Natural killer cell (primary cell): ENCODE measurements at places on chromosomes 1 and 21. TPM values are rescaled to one million over a fixed set of nuclear protein-coding genes. Genes with fewer than 3 reads are reported as not detected.

DNA sequence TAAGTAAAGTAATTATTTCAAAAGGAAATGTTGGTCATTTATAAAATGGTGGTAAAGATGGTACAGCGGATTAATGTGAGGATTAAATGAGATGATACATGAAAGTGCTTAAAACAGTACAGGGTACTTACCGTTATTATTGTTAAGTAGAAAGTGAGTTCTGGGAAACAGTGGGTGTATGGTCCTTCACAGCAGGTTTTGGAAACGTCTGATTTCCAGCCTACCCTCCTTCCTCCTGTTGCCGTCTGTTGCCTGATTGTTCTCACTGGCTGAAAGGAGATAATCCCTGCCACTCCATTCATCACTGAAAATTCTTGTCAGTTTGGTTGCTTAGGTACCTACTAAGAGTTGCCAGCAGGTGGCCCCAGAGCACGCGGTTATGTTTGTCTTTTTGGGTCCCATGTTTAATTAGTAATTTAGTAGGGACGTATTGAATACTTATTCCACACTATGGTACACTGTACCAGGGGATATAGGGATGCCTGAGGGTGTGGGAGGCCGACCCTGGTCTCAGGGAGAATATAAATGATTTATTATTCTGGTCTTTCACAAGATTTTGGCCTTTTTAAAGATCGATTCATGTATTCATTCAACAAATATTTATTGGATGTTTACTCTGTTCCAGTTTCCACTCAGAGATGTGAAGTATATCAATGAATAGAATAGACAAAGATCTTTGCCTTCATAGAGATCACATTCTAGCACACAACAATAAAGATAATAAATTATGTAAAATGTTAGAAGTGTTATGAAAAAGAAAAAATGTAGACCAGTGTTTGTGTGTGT is 30.8 kb upstream of the RPTN start:
- peak; percentile 45 for DNase-seq

DNA sequence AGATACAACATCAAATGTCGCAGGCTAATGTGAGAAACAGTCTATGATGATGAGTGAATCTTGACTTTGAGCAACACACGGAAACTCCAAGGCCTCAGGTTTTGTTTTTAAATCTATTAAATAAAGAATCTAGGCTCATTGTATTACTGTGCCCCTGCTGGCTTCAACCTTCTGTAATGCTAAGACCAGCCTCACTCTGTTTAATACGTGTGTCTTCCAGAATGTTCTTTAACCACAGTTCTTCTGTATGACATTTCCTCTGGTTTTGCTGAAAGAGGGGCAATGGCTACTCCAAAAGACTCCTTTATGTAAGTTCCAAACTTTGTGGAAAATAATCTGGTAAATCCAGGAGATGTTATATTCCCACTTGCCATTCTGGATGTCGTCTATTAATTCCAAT is 101.1 kb upstream of the TIAM1 start:
- DNase-seq, result no peak

The C1QC gene
- not detected for total RNA-seq

- DNase-seq, result no peak
Observed at GRCh38 chr1:107875689-107876088, 89.3 kb downstream of the VAV3 start.

The RAB3GAP2 gene
- 51.5 TPM for total RNA-seq

The ATAD3C gene
- total RNA-seq, result 2.2 TPM

- DNase-seq, result peak; percentile 88
Observed at GRCh38 chr1:41919764-41920397, 1.2 kb upstream of the HIVEP3 start.

GRCh38 chr1:166122873-166123466 is 43.8 kb downstream of the FAM78B start:
- DNase-seq, result no peak

- DNase-seq, result no peak
Observed at GRCh38 chr1:61446531-61446991, 278.4 kb downstream of the TM2D1 start.

DNA sequence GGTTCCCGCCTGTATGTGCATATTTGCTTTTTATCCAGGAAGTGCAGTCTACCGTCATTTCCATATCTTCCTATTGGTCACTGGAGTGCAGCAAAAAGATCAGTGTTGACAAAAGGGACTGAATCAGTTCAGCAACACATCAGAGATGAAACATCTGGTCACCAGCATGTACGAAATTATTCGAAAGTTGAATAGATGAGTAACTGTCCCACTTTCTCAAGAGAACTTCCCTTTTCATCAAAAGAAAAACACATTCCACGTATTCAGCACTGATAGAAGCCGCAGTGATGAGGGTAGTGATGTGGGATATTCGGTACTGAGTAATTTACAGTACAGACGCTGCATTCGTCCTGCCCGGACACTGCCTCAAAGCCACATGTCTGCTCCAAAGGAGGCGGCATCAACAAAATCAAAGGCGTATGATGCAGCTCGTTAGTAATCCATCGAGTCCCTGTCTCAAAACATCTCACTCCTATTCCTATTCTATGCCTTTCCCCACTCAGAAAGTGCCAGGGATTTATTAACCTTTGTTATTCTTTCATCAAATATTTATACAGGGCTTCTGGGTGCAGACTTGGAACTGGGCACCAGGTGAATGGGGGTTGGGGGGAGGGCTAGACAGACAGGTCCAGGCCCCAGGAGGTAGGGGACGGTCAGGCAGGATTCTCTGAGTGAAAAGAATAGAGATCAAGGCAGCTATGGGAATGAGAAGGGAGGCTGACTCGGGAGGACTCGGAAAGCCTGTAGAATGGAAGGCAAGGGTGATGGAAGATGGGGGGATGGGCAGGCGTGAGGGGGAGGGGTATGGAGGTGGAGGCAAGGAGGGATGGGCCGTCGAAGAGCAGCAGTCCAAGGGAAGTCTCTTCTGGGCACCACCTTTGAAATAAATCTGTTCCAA is 79.5 kb upstream of the SLC45A1 start:
- DNase-seq, result no peak

The C1orf115 gene
- total RNA-seq, result 0.75 TPM

GRCh38 chr1:170274131-170274501 is 128.4 kb downstream of the NTMT2 start:
- no peak for DNase-seq

DNA sequence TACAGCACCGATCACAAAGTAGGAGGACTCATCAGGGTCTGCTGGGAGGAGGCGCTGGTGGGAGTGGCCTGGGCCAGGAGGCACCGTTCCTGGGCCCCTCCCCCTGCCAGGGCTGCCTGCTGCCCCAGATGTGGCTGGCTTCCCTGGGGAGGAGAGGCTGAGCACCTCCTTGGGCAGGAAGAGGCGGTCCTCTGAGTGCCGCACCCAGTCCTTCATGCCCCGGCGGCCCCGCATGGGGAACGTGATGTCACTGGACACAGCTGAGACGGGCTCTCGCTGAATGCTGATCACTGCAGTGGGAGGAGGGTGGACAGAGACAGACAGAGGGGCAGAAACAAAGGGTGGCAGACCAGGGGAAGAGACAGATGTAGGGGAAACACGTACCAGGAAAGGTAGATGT is 24.8 kb downstream of the ADGRB2 start:
- no peak for DNase-seq

The RAVER2 gene
- total RNA-seq, result 1.4 TPM

The TBCE gene
- 25.2 TPM for total RNA-seq

DNA sequence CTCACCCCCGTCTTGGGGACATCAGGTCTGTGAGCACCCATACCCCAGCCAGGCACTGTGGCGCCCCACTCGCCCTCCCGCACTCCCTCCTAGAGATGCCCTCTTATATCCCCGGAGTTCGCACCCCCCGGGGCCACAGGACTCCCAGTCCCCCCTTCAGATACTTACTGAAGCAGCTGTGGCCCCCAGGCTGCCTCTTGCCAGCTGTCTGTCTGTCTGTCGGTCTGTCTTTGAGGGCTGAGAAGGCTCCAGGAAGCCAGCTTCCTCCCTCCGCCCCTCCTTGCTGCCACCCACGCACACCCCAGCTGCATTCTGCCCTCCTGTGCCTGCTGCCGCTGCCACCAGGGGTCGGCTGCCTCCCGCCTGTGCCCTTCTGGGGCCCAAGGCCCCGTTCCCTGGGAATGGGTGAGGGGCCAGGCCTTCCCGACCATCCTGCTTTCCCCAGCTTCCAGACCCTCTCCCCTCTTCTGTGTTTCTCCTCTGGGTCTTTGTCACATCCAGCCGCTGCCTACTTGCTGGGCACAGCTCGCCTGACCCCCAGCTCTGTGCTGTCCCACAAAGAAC is at the start of gene PTPN7:
PTPN7 (minus strand) TSS at position 226 of the 564 bp plus-strand sequence. CDS start 1,200 bp downstream, outside the sequence.
- DNase-seq, result peak; percentile 71

- no peak for DNase-seq
Observed at GRCh38 chr1:189323091-189323490, 1154.6 kb downstream of the BRINP3 start.

- DNase-seq, result no peak
Observed at GRCh38 chr21:37546949-37547614, 180.5 kb downstream of the DYRK1A start.

GRCh38 chr1:208173749-208174148 is 70.4 kb downstream of the PLXNA2 start:
- no peak for DNase-seq

GRCh38 chr1:230272557-230272956 is 153.6 kb downstream of the PGBD5 start:
- no peak for DNase-seq

The TEDDM1 gene
- total RNA-seq, result not detected
